Stimulated activated CD8-positive, alpha-beta memory T cell treated with anti-CD3 and anti-CD28 coated beads, Interleukin-15, amount 100 ng/mL, for 4 hours (primary cell): ENCODE measurements at places on chromosomes 1 and 21.

GRCh38 chr1:221688488-221688843, 53.4 kb downstream of the DUSP10 start:
- DNase-seq, result no peak

DNA sequence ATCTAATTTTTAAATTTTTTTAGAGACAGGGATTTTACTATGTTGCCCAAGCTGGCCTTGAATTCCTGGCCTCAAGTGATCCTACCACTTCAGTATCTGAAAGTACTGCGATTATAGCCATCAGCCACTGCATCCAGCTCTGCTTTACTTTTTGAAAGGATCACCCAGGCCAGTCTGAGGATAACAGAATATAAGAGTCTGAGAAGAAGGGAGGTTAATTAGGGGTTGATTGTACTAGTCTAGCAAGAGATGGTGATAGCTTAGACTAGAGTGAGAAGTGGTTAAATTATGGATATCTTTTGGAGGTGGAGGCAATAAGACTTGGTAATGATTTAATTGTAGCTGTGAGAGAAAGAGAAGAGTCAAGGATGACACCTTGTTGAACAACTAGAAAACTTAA, 32.2 kb downstream of the PHACTR4 start:
- no peak for DNase-seq

- DNase-seq, result no peak
Observed at GRCh38 chr1:248758352-248758751, 2.8 kb upstream of the LYPD8 start.

GRCh38 chr1:175612286-175612685, 131.1 kb downstream of the TNR start:
- DNase-seq, result no peak

DNA sequence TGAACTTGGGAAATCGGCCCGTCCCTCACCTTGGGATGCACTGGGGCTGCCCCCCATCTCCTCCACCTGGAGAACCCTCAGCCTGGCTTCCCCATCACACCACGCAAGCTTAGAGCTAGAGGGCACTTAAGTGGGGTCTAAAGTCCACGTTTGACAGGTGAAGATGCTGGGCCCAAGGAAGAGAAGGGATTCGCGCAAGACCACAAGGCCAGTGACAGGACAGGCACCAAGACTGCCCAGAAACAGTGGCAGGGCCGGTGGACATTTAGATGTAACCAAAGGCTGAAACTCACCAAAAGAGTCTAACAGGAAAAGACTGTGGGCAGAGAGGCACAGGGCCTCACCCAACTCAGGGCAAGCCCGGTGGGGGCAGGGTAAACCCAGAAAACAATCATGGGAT, 130.8 kb upstream of the EDN2 start:
- no peak for DNase-seq
